ENCODE measurements at places on chromosomes 2 and 18.
A peak's percentile ranks its signal among the peaks of the same experiment; 100 is the strongest.

DNA sequence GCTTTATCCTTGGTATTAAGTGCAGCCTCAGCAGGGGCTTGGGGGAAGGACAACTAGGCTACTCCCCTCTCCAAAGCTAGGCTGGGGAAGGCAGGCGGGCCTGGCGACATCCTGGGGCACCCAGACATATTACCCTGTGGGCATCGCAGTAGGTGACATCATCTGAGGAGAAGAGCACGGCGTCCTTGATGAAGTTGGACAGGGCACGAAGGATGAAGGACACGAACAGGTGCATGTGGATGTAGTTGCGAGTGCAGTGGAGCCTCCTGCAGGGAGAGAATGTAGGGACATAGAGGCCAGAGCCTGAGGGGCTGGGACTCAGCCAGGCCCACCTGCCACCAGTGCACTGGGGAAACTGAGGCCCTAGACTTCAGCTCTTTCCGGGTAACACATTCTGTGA is 32.3 kb downstream of the TMEM37 start:
- DNase-seq = no peak

DNA sequence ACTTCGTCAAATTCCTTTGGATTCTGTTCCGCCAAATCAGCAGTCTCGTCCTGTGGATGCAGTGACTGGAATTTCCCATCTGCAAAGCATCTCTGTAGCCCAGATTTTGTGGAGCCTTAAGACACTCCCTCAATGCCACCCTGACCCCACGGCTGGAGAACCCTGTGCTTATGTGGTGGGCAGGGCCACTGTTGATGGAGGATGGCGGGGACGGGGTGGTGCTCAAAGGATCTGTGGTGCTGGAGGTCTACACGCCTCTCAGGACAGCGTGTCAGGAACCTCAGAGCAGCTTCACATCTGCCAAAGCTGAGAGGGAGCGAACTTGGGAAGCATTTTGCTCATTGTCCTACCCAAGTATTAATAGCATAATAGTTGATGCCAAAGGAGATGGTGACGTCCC is 200.1 kb downstream of the MGAT5 start:
- DNase-seq = no peak

DNA sequence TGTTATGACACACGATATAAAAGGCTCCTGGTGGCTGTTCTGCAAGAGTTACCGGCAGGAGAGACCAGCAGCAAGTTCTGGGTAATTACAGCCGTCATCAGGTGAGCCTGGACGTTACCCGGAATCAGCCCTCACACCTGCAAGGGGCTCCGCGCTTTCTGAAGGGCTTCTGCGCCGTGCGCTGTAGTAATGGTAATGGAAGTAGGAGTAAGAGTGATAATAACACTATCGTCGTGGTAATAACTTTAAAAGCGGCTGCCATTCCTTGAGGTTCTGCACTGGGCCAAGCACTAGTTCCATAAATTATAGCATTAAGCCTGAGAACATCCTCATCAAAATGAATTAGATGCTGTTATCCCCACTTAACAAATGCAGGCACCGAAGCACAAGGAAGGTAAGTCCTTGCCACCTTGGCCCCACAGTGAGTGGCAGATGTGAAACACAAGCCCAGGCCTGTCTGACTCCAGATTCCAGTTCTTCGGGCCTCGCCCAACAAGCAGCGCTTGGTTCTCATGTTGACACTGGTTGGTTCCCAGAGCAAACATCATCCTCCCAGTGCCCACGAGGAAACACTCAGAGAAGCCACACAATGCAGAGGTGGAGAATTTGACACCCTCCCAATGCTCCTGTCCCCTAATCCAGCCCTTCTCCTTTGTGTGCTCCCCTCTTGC is 205.2 kb downstream of the EIPR1 start:
- DNase-seq = no peak

- peak; percentile 61 for DNase-seq
Measured at GRCh38 chr2:39632876-39633275, 32.8 kb upstream of the TMEM178A start.

DNA sequence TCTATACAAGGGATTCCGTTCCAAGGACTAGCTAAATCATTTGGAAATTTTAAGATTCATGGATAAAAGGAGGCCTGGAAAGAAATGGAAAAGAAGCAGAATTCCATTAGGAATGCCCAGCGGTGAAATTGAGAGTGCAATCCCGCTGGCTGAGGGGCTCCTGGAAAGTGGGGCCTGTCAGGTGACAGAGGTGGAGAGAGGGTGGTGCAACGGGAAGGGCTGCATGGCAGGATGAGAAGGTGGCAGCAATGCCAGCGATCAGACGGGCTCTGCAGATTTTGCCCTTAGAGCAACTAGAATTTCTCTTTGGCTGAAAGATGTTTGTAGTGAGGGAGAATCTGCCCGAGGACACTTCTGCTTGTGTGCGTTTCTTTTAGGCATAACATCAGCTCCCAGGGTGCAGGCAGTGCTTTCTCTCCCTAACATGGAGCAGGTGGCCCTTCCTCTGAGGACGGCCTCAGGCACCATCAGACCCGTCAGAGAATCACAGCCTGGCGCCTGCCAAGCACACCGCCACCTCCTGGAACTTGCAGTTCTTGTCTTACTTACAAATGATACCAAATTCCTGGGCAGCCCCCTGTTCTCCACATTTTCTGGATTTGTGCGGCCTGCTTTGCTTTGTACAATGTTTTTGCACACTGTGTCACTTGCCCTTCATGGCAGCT is 261.6 kb downstream of the NDUFA10 start:
- DNase-seq = no peak

DNA sequence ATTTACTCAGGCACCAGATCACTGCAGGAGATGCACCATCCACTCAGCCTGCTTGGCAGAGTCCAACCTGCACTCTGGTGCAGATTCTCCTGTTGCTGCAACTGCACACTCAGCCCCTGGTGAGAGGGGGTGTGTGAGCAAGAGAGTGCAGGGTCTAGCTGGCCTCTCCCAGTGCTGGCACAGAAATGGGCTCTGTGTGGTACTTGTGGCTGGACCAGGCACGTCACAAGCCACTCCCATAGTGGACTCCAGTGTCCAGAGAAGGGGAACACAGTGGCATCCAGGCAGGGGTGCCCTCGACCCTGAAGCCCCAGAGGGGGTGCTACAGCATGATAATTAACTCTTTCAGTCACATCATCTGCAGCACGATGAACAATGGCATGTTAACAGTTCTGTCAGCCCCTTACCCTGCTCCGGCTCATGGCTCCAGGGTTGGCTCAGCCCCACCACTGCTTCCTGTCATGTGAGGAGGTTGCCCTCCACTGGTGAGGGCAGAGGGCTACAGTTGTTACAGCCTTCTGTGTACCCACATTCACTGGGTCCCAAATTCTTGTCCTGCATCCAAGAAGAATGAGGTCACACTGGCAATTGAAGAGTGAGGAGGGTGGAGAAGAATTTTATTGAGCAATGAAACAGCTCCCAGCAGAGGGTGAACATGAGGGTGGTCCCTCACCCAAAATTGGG is 135.7 kb downstream of the EVA1A start:
- DNase-seq = peak; percentile 45

GRCh38 chr2:152635635-152636298 is 81.5 kb downstream of the PRPF40A start:
- peak; percentile 60 for DNase-seq

DNA sequence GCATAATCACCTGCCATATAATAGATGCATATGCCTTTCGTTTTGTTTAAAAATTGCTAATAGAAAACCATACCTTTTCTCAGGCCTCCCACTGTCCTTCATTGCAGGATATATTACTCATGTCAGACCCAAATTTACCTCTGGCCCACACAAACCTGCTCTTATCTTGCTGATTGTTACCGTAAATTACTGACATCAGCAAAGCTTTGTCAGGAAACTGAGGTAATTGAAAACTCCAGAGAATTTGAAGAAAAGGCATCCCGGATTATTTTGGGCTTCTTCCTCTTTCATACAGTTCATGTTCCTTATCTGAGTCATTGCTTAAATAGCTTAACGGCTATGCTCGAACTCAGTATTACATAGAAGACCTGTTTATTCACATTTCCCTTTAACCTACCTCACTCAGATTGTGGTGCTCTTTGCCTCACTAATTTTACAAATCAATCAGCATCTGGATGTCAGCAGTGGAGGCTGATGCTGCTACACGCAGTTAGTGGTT is 145.7 kb downstream of the ZEB2 start:
- DNase-seq = no peak

Measured in fibroblast of skin of scalp (primary cell).